ENCODE measurements at places on chromosomes 12 and 14. TPM values are rescaled to one million over a fixed set of nuclear protein-coding genes. Genes with fewer than 3 reads are reported as not detected.

Gene COX8C
- total RNA-seq: 0.94 TPM

Gene CCDC92
- total RNA-seq: 54.0 TPM

Gene NEMP1
- total RNA-seq: 3.0 TPM

Gene CEP170B
- 9.5 TPM for total RNA-seq

Gene TAS2R9
- total RNA-seq: 0.22 TPM

Gene ERP27
- total RNA-seq: 0.24 TPM

DNA sequence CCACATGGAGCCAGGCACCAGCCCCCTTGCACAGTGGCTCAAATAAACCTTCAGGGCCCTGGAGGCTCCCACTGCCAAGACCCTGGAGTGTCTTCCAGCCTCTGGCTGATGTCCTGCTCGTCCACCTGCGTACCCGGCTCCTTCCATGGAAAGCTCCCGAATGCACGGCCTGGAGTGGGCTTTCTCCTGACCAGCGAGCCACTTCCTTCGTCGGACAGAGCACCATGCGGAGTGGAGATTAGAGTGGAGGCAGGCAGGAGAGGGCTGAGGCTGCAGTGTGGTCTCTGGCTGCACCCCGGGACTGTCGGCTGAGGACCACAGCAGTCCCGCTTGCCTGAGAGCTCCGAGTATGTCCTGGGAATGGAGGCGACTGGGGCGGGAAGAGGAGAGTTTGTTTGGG is 93.7 kb upstream of the SFSWAP start:
- no peak for DNase-seq

DNA sequence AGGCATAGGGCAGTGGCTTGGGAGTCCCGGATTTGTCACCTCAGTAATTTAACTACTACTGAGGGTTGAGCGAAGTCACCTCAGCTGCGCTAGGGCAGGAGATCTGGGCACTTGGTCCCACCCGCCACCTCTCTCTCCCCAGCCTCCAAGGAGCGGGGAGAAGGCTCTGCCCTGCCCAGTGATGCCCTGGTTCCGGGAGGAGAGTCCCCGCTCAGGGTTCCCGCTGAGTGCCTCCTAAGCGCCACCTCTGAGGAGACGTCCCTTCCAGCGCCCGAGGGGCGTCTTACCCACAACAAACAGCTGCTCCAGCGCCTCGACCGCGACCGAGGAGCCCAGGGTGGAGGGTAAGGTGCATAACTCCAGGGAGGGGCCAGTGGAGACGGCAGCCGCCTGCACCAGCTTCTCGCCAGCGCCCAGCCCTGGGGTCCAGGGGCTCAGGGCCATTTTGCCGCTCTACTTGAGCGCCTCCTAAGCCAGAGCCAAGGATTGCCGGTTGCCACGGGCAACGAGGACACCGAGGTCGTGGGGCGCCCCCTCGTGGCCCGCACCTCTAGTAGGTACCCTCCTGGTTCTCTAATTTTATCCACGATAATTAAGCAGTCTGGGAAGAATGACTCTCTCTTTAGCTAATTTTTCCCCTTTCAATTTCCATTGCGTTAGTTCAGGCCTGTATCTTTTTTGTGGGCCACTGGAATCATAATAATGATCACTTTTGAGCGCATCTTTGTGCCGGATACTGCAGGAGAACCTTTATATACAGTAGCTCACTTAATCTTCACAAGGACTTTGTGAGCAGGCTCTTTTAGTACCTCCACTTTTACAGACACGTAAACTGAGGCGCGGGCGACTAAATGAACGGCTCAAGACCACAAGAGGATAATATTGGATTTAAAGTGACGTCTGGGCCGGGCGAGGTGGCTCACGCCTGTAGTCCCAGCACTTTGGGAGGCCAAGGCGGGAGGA is at the start of gene CCDC175:
Gene CCDC175 (minus strand): TSS at position 481 of the 963 bp plus-strand sequence. CDS start 37 bp downstream, at position 444.
- peak; percentile 92 for DNase-seq

- no peak for DNase-seq
Observed at GRCh38 chr14:55130196-55130550, 1.1 kb downstream of the LGALS3 start.

- peak; percentile 43 for DNase-seq
Observed at GRCh38 chr12:114448618-114448933, 42.6 kb upstream of the TBX5 start.
